ENCODE measurements at places on chromosomes 2 and 18. TPM values are rescaled to one million over a fixed set of nuclear protein-coding genes. Genes with fewer than 3 reads are reported as not detected.

Gene ERBB4
- 2.5 TPM for total RNA-seq

- no peaks in the 10 kb centered on the region for H3K4me1 ChIP-seq
- H3K27ac ChIP-seq, result no peak overlapping the region
- DNase-seq, result no peak
- no peaks in the 10 kb centered on the region for H3K27me3 ChIP-seq
Observed at GRCh38 chr2:55986700-55987440, 63.3 kb upstream of the EFEMP1 start.

DNA sequence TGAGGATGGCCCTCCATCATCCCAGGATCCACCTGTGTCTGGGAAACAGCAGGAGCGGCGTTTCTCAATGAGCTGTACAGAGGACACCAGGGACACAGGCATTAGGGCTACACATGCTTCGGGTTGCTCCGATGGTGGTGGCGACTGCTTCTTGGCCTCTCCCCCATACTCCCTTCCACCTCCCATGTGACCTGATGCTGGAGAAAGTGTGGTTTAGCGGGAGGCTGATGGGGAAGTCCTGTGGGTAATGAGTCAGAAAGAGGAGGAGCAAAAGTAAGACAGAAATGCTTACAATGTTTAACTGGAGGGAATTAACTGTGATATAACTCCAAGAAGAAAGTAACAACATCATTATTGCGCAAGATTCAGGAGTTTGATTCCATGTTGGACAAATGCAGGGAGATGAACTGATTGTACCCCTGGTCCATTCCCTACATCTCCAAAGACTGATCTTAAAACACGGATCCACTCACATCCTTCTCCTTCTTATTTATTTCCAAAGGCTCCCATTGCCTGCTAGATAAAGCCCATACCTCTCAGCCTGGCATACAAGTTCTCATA, 186.6 kb downstream of the NRP2 start:
- DNase-seq, result no peak
- H3K4me1 ChIP-seq, result no peaks in the 10 kb centered on the region
- no peaks in the 10 kb centered on the region for H3K27me3 ChIP-seq
- no peak overlapping the region for H3K4me3 ChIP-seq

DNA sequence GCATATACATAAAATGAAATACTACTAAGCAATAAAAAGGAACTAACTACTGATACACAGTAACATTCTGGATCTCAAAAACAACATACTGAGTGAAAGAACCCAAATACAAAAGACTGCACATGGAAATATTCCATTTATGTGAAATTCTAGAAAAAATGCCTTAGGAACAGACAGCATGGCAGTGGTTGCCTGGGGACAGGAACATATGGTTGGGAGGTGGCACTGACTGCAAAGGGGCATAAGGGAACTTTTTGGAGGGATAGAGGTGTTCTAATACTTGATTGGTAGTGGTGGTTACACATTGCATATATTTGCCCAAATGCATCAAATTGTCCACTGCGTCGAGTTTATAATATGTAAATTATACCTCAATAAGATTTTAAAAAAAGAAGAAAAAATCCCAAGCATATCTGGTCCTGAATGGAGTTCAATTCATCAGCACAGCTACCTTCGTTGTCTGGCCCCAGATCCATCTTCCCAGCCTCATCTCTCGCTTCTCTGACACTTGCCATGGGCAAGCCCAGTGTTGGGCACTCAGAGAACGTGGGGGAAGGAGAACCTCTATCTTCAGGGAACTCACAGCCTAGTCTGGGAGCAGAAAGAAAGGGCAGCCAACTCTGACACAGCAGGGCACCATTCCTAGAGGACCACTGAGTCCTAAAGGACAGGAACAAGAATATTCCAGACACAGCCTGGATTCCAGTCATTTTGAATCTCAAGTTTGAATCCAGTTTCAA, 8.6 kb upstream of the SMAD4 start:
- no peaks in the 10 kb centered on the region for H3K36me3 ChIP-seq
- peaks cover 5% of the 10 kb centered on the region for H3K4me1 ChIP-seq
- H3K27me3 ChIP-seq, result no peaks in the 10 kb centered on the region
- no peak overlapping the region for H3K4me3 ChIP-seq
- DNase-seq, result no peak

DNA sequence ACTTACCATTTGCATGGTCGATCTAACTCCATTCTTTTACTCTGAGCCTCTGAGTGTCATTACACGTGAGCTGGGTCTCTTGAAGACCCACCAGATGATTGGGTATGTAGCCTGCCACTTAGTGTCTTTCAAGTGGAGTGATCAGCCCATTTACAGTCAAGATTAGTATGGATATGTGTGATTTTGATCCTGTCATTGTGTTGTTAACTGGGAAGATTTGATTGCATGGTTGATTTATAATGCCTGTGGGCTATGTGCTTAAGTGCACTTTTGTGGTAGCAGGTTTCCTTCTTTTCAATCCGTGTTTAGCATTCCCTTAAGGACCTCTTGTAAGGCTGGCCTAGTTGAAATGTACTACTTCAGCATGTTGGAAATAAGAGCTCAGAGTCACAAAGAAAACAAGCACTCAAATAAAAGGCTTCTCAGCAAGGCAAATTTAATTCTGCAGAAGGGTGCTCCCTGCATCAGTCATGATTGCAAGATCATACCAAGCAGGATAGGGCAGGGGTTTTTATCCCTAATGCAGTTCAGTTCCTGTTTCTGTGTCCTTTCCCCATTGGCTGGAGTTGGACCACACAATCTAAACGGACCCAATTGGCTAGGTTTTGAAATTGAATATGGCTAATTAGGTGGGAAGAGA, 230.7 kb upstream of the SYT4 start:
- DNase-seq, result no peak
- no peak overlapping the region for H3K27ac ChIP-seq
- H3K4me3 ChIP-seq, result no peak overlapping the region
- no peaks in the 10 kb centered on the region for H3K4me1 ChIP-seq
- H3K36me3 ChIP-seq, result no peaks in the 10 kb centered on the region
- no peaks in the 10 kb centered on the region for H3K27me3 ChIP-seq

Data from stomach (tissue), 19 donors.